ENCODE measurements at places on chromosomes 4 and X. TPM values are rescaled to one million over a fixed set of nuclear protein-coding genes. Genes with fewer than 3 reads are reported as not detected.

DNA sequence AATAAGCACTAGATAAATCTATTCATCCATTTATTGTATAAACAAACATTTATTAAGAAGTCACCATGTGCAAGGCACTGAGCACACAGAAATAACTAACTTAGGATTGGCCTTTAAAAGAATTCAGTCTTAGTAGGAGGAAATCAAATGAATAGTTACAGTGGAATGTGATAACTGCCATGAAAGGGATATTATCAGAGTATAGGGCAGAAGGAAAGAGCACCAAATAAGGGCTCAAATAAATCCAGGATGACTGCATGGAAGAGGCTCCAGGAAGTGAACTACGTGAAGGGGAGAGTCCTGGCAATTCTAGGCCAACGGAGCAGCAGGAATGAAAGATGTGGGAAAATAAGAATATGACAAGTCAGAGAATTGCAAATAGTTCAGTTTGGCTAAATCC, 406.0 kb downstream of the INPP4B start:
- DNase-seq, result no peak

- no peak for DNase-seq
These were observed 97.4 kb upstream of the TRPC5OS start for GRCh38 chrX:111778591-111778990.

GRCh38 chr4:4750187-4750586, 109.3 kb upstream of the MSX1 start:
- no peak for DNase-seq

DNA sequence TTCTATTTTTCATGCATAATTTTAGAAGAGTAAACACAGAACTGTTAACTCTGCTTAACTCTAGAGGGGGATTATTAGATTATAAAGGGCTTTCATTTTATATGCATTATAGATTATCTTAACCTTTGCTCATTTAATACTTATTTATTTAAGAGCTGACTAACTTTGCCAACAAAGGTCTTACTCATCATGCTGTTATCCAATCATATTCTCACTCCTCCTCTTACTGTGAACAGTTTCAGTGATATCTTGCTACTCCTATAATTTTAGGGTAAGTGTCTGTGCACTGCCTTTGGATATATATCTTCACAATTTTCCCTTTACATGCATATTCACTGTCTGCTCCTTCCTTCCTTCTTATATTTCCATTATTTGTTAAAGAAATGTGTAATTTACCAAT, 1814.9 kb downstream of the STIM2 start:
- no peak for DNase-seq

GRCh38 chr4:167079762-167080161, 154.5 kb downstream of the SPOCK3 start:
- DNase-seq, result no peak

GRCh38 chr4:142427456-142427855, 418.6 kb downstream of the INPP4B start:
- DNase-seq, result no peak

GRCh38 chr4:144213371-144213770, 72.9 kb upstream of the GYPA start:
- DNase-seq, result no peak

DNA sequence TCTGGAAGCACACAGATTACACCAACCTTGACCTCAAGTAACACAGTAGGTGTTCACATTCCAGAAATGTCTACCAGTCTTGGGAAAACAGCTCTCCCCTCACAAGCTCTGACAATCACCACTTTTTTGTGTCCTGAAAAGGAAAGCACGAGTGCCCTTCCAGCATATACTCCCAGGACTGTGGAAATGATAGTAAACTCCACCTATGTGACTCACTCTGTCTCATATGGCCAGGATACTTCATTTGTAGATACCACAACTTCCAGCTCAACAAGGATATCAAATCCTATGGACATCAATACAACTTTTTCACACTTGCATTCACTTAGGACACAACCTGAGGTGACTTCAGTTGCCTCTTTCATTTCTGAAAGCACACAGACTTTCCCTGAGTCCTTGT, 46.9 kb downstream of the ADGRG4 start:
- DNase-seq, result no peak

DNA sequence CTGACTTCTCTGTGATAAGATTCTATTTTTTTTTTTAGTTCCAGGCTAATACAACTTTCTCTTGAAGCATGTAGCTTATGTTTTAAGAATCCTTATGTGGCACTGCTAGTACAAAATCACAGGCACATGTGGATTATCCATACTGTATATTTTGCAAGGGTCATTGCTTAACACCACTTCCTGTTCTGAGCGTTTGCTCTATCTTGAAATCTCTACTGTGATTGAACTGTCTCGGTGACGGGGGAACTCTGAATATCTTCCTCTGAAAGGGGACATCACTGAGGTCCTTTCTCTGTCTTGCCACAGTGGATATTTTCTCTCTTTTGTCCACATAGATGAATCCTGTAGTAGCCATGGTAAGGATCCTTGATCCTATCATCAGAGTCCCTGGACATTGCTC, 2.1 kb upstream of the WFS1 start:
- DNase-seq, result no peak

DNA sequence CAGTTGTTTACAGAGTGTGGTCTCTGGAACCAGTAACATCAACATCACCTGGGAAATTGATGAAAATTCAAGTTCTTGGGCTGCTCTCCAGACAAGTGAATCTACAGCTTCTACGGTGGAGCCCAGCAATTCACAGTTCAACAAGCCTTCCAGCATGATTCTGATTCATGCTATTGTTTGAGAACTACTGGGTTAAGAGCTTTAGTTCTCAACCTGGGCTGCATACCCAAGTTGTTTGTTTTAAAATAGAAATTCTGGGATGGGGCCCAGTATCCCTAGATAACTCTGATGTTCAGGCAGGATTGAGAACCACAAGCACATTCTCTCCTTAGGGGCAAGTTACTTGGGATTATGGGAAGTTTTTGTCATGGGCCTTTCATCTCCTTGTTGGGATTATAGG, 37.9 kb upstream of the PGK1 start:
- no peak for DNase-seq

RAB41 gene
- total RNA-seq, result not detected

GALNTL6 gene
- total RNA-seq, result not detected

POF1B gene
- 0.22 TPM for total RNA-seq
